ENCODE measurements at places on chromosomes 11 and 22.

DNA sequence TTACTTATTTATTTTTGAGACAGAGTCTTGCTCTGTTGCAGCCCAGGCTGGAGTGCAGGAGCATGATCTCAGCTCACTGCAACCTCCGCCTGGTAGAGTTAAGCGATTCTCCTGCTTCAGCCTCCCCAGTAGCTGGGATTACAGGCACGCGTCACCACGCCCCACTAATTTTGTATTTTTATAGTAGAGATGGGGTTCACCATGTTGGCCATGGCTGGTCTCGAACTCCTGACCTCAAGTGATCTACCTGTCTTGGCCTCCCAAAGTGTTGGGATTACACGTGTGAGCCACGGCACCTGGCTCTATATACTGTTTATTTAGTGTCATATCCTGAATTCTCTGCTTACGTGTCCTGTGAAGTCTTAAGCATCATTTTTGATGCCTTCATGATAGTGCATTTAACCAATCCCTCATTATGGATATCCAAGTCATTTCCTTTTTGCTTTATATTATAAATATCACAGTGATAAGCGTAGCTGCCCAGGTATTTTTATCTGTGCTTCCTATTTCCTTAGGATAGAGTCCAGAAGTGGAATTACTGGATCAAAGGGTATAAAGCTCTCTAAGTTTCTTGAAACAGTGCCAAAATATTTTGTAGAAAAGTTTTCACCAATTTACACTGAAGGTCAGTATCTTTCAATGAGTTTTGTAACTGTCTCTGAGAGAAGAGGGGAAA, 871 bp upstream of the SIDT2 start:
- no peak for DNase-seq

DNA sequence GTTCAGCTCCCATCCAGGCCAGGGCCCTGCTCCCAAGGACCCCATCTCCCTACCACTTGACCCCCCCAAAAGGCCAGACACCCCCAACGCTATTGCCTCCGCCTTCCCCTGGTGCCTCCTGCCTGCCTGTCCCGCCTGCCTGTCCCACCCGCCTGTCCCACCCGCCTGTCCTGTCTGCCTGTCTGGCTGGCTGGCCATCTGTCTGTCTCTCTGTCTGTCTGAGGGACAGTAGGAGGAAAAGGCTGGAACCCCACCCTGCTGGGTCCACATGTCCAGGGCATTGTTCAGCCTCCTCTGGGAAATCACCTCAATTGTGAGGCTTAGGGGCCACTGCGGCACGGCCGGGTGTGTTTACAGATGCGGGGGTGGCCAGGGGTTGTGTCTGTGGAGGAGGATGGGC, 25.3 kb upstream of the CBX7 start:
- DNase-seq = no peak

DNA sequence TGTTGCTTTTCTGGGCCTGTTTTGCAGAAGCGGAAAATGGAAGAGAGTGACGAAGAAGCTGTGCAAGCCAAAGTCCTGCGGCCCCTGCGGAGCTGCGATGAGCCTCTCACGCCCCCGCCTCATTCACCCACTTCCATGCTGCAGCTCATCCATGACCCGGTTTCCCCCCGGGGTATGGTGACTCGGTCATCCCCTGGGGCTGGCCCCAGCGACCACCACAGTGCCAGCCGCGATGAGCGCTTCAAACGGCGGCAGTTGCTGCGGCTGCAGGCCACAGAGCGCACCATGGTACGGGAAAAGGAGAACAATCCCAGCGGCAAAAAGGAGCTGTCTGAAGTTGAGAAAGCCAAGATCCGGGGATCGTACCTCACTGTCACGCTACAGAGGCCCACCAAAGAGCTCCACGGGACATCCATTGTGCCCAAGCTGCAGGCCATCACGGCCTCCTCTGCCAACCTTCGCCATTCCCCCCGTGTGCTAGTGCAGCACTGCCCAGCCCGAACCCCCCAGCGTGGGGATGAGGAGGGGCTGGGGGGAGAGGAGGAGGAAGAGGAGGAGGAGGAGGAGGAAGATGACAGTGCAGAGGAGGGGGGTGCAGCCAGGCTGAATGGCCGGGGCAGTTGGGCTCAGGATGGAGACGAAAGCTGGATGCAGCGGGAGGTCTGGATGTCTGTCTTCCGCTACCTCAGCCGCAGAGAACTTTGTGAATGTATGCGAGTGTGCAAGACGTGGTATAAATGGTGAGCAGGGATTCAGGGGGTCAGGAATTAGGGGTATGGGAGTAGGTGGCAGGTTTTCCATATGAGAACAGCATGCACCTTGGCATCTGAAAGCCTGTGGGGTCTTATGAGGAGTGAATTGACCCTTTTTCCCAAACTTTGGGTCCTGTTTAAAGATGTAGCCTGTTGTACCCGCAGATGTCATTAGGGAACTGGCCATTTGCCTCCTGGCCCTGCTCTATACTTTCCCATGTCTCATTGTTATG, 15.9 kb upstream of the GRK2 start:
- DNase-seq = no peak

GRCh38 chr22:33605666-33606065, 314.6 kb downstream of the LARGE1 start:
- no peak for DNase-seq

DNA sequence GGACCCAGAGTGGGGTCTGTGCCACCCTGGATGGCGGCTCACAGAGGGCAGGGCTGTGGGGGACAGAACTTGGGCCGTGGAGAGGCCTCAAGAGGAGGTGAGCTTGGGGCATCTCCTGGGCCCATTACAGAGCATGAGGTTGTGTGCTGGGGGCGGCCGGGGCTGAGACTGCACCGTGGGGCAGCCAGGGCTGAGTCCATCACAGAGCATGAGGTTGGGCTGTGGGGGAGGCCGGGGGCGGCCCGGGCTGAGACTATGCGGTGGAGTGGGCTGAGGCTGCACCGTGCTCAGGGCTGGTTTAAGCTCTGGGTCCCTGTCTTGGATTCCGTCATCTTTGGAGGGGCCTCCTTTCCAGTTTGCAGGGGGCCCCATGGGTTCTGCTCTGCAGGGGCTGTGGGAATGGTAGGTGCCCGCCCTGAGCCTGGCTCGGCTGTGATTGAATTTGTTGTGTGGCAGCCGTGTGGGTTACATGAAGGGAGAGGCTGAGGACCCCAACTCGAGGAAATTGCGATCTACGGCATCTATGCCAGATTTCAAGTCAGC, 38.1 kb upstream of the MUC5AC start:
- no peak for DNase-seq

DNA sequence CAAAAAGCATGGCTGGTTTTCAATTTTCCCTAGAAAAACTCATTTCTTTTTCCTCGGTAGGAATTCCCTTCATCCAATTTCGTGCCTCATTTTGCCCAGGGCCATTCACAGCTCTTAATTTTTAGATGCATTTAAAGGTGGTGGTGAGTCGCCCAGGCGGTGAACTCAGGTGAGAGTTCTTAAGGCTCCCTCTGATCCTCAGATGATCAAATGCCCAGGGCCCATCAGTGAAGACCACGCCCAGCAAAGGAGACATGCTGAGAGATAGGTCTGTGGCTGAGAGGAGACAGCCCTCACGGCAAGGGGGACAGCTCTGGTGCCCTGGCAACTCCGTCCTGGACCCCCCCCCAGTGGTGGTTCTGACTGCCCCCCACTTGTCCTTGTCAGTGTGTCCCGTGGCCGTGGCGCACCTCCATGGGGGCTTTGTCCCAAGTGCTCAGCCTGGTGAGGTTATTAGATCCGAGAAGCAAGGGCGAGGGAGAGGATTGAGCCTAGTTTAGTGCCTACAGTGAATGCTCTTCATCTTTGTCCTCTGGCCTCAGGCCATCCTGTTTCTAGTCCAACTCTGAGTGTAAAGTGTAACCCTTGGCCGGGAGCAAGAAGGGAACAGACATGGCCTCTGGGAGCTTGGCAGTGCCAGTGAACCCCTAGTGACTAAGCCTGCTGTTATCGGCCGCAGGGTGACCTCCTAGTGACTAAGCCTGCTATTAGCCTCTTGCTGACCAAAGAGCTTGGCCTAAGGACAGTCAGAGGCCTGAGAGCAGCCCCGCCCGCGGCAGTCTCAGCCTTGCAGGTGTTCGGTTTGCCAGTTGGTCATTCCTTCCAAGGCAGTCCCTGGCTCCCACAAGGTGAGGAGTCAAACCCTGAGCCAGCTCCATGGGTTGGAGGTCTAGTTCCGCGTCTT, 83.5 kb downstream of the CTTN start:
- no peak for DNase-seq

GRCh38 chr22:35215993-35216392, 41.3 kb upstream of the HMGXB4 start:
- DNase-seq = no peak

DNA sequence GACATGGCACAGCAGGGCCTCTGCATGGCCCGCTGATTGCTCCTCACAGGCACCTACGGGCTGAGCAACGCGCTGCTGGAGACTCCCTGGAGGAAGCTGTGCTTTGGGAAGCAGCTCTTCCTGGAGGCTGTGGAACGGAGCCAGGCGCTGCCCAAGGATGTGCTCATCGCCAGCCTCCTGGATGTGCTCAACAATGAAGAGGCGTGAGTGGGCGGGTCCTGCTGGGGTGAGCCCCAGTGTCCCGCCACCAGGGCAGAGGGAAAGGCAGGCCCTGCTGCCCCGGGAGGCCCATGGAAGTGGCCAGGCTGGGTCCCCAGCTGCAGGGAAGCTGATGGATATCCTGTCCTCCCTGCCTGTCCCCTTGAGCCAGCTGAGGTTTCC, 18.6 kb upstream of the DGCR8 start:
- DNase-seq = no peak

DNA sequence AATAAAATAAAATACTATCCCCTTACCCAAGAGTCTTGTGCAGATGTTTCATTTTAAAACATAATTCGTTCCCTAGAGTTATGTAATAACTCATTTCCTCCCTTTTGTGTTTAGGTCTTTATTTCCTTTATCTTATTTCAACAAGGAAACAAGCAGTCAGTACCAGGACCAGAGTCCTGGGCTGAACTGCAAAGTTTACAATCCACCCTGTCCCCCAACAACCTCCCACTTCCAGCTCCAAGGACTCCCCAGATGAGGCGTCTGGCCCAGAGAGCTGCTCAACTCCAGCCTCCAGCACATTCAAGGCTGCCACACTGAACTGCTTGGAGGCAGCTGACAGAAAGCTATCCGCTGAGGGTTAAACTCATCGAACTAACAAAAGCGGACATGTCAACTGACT, 4.5 kb downstream of the POLDIP3 start:
- DNase-seq = no peak

DNA sequence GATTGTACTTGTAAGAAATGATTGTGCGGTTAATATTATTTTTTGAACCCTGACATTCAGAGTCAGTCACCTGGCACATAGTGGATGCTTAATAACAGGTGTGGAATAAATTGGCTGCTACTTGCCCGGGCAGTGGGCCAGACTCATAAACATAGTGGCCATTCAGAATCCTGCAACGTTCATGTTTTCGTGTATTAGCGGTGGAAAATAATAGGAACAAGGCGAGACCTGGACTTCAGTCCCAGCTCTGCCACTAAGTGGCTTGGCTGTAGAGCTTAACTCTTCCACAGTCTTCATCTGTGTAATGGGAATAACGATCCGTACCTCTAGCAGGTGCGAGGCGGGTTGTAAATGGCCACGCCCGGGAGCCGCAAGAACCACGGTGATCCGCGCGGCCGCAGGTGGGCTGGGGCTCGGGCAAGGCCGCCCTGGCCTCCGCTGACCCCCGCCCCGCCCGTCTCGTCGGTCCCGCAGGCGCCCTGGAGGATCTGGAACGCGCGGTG, 761 bp upstream of the TMEM25 start:
- DNase-seq = peak; percentile 98

DNA sequence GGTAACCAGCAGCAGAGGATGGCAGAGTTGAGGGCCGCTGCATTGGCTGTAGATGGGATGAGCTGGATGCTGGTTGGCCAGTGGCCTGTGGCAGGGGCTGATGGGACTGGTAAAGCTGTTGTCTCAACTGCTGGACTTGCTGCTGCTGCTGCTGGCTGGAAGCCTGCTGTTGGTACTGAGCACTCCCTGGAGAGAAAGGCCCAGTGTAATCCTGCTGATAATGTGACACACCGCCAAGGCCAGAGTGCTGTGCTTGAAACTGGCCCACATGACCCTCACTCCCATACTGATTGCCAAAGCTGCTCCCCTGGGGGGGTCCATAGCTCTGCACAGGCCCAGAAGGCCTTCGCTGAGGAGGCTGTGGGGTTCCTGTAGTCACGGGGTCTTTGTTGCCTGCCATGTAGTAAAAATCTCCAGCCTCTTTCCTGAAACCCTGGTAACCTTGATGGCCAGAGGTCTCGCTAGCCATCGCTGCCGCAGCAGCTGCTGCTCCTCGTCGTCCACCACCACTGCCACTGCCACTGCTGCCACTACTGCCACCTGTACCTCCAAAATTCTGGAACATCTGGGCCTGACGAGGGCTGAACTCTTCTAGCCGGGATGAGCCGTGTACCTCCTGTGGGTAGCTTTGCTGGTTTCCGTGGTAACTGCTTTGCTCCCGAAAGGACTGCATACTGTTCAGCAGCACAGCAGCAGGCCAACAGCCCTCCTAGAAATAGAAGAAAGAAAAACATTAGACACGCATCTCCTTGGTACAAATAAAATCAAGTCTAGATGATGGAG, 55.6 kb downstream of the TCF20 start:
- no peak for DNase-seq

DNA sequence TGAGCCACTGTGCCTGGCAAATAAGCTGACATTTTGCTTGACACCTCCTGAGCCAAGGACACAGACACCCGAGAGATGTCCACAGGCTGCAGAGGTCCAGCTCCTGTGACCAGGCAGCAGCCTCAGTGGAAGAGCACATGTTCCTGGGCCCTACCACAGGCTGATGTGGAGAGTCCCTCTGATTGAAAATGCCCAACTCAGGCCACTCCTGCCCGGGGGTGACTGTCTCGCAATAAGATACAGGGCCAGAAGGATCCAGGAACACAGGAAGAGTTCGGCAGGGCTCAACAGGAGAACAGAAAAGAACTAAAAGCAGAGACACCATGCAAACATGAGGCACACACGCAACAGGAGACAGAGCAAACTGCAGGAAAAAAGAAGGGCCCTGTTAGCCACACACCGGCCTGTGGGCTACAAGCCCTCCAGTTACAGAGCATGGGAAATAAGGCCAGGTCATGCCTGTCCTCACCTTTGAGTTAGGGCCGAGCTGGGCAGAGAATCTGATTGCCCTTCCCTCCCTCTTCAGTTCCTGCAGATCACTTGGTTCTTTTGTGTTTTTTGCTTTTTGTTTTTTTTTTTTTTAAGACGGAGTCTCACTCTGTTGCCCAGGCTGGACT, 28.3 kb upstream of the MALAT1 start:
- DNase-seq = no peak

GRCh38 chr11:74989260-74989638, 516 bp downstream of the NEU3 start:
- DNase-seq = peak; percentile 41

- DNase-seq = no peak
These were observed at the start of gene TRIM22 for GRCh38 chr11:5689551-5689983. Gene TRIM22, plus strand, starts transcription at chr11:5689790. Its CDS starts 6,443 bp downstream, at chr11:5696233.

- no peak for DNase-seq
These were observed 193.8 kb downstream of the DDX10 start for GRCh38 chr11:108858622-108859021.

- peak; percentile 48 for DNase-seq
These were observed 32.1 kb downstream of the A4GALT start for GRCh38 chr22:42688241-42689211.

DNA sequence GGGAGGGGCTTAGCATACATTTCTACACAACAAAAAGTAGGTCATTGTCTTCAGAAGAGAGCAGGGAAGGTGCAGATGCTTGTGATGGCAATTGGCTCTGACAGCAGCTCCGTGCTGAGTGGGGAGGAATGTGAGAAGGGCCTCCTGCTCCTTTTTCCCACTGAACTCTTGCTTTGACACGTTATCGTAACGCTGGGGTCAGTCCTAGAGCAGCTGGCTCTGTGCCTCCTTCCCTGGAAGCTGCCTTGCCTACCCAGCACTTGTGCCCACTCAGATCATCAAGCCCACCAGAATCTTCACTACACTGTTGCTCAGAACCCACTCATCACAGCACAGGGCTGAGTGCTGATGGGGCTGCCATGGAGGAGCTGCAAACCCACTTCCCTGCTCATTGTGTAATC, 14.9 kb upstream of the NAV2 start:
- DNase-seq = no peak

All from DMS79 treated with DMSO at 0.1 percent for 48 hours (cell line).